Neural progenitor cell (in vitro differentiated cells): ENCODE measurements at places on chromosomes 16 and 17.

- DNase-seq, result no peak
These were observed 5.2 kb upstream of the HP start for GRCh38 chr16:72049110-72049509.

DNA sequence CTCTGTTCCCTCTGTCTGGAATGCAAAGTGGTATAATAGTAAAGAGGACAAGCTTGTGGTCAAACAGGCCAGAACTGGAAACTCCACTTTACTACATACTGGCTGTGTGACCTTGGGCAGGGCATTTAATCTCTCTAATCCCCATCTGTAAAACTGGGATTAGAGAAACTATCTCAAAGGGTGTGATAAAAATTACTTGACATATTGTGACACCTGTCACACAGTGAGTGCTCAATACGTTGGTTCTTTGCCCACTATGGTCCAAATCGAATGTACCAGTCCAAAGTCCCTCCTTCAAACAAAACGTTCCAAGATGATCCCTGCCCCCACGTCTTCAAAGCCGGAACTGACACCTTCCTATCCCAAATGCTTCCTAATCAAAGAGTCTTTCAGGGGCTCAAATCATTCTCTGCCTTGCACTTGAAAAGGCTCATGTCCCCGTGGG lies 734 bp downstream of the PGAP3 start:
- DNase-seq, result no peak

DNA sequence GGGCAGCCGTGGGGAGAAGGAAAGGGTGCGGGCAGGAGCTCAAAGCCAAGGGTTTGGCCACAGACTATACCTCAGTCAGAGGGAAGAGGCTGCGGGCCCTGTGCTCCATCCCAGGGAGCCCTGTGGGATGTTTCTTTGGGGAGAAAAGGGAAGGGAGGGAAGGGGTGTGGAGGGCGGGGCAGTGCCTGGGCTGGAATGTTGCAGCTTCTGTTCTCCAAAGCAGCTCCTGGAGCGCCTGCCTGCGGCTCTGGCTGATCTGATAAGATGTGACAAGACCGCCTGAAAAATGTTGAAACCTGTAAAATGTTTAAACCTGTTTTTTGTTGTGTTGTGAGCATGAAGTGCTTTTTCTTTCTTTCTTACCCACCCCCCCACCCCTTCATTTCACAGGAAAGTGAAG lies 32.8 kb downstream of the WNT3 start:
- peak; percentile 80 for DNase-seq

DNA sequence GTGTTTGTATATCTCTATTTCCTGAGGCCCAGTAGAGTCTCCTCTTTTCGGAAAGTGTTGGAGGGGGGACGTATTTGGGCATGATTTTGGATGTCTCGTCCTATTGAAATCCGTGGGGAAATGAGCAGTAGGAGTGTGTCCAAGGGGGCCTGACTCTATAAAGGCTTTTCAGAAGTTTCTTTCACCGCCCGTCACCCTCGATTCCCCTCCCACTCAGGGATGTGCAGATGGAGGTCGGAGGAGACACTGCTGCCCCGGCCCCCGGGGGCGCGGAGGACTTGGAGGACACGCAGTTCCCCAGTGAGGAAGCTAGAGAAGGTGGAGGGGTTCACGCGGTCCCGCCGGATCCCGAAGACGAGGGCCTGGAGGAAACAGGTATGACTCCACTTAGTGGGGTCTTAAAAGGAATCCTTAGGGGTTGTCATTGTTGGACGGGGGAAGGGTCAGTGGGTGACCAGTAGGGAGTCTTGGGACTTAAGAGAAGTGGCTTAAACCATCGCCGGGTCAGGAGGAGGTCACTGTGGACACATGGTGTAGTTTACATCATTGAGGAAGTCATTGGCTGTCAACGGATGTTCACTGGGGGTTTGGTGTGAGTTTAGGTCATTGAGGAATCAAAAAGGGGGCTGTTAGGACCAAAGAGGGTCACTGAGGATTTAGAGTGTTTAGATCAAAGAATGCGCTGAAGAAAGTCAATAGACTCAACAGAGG lies 424 bp downstream of the MON1B start:
- peak; percentile 37 for DNase-seq
